Activated CD8-positive, alpha-beta memory T cell treated with anti-CD3 and anti-CD28 coated beads for 48 hours (primary cell): ENCODE measurements at places on chromosomes 4 and X.

DNA sequence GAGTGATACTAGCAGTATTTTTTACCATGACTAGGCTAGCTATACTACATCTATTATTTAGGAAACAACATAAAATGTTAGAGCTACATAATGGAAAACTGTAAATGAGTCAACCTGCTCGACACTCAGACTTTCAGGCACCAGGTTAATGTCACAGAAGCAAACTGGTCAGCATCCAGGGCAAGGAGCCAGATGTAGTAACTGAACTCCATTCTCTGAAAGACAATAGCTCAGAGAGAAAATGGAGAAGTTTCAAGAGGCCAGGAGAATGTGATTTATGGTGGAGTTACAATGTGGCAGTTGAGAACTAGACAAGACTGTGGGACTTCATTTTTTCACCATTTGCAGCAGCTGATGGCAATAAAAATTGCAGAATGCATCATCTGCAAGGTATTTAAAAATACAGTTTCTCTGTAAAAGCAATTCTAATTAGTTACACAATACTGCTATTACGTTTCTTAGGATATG, 342.7 kb upstream of the PABPC4L start:
- DNase-seq: no peak

- DNase-seq: no peak
These were observed 859.5 kb downstream of the STIM2 start for GRCh38 chr4:27720010-27720766.

DNA sequence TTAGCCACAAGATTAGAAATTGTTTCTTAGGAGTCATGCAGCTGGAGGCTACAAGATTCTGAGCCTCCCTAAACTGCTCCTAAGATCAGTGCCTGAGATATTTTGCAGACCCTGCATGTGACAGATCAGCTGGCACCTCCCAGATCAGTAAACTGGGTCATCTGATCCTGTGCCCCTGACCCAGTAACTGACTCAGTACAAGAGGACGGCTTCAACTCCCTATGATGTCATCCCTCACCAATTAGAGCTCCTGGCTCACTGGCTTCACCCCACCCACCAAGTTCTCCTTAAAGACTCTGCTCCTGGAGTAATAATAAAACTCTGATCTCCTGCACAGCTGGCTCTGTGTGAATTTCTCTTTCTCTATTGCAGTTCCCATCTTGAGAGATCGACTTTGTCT, 45.4 kb upstream of the PNPLA4 start:
- no peak for DNase-seq

DNA sequence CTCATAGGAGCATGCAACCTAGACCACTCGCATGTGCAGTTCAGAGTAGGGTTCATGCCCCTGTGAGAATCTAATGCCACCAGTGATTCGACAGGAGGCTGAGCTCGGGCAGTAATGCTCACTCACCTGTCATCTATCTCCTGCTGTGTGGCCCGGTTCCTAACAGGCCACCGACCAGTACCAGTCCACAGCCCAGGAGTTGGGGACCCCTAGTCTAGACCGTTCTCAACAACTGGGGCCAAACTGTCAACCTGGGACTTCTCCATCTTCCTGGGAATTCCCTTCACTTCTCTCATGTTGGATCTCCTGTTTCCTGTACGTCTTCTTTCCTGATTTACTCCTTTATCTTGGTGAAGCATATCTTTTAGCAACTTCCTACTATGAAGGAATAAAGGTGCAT, 79.4 kb upstream of the HELT start:
- no peak for DNase-seq

DNA sequence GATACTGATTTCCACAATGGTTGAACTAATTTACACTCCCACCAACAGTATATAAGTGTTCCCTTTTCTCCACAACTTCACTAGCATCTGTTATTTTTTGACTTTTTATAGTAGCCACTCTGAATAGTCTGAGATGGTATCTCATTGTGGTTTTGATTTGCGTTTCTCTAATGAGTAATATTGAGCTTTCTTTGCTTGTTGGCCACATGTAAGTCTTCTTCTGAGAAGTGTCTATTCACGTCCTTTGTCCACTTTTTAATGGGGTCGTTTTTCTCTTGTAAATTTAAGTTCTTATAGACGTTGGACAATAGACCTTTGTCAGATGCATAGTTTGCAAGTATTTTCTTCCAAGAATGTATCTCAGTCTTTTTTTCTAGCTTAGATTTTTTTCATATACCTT, 10.0 kb downstream of the FBXW7 start:
- DNase-seq: no peak

- no peak for DNase-seq
These were observed 176.8 kb downstream of the LARP7 start for GRCh38 chr4:112813790-112814189.

DNA sequence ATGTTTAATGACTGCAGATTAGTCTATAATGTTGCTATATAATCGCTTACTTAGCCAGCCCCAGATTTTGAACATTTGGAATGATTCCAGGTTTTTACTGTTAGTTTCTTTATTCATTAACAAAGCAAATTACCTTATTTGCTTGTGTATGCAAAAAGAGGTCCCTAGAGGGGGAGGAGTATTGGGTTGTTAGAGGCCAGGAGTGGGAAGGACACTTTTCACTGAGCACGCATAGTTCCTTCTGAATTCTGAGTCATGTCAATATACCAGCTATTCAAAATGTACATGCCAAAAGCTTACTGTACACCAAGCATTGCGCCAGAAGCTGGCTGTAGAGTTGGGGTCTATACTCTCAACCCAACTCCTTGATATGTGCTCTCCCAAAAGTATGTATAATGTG, 5.1 kb upstream of the DGAT2L6 start:
- no peak for DNase-seq

DNA sequence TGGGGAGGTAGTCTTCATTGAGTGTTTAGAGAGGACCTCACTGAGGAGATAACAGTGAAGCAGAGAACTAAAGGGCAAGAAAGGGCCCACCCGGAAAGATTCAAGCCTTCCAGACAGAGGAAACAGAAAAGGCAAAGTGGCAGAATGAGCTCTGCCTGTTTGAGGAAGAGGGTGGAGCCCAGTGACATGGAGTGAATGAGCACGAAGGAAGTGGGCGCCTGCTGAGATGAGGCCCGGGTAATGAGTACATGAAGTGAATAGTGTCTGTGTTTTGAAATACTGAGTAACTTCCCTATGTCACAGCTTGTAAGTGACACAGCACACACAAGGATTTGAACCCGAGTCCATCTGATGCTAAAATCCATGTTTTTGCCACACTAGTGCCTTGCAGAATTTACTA, 32.5 kb upstream of the TLR2 start:
- DNase-seq: no peak

- no peak for DNase-seq
These were observed 108.8 kb upstream of the CENPE start for GRCh38 chr4:103306870-103307375.

GRCh38 chr4:59729321-59729720, 1470.8 kb upstream of the ADGRL3 start:
- no peak for DNase-seq

- no peak for DNase-seq
These were observed 32.0 kb downstream of the F8 start for GRCh38 chrX:154990496-154990895.

DNA sequence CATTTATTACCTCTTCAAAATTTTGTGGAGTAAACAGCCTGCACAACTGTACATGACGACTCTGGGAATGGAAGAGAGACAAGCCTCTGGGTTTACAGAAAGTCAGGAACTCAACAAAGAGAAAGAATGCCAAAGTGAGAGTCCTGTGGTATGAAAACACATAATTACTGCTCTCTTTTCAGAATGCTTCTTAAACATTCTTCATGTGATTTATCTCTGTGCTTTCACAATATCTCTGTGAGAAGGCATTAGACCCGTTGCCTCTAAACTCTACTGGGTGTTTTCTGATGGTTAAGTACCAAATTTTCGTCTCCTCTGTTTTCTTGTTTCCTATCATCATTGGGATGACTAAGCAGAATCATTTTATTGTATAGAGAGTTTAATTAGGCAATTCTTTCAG, 966.6 kb upstream of the SLIT2 start:
- no peak for DNase-seq

- DNase-seq: no peak
These were observed 139.9 kb downstream of the NDST3 start for GRCh38 chr4:118173956-118174725.

GRCh38 chr4:81314196-81314896, 99.3 kb upstream of the PRKG2 start:
- no peak for DNase-seq

DNA sequence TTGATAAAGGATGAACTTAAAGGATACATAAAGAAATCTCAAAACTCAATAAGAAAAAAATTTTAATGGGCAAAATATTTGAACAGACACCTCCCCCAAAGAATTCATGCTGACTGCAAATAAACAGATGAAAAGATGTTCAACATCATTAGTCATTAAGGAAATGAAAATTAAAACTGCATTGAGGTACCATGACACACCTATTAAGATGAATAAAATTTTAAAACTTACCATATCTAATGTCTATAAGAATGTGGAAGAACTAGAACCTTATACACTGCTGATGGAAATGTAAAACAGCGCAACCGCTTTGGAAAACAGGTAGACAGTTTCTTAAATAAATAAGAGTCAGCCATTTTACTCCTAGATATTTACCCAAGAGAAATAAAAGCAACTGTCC, 266.8 kb upstream of the TET2 start:
- no peak for DNase-seq

GRCh38 chr4:186449954-186450353, 105.4 kb downstream of the MTNR1A start:
- no peak for DNase-seq

GRCh38 chr4:84878090-84878489, 88.4 kb downstream of the WDFY3 start:
- DNase-seq: no peak

GRCh38 chr4:76752861-76753501, 145.0 kb downstream of the SOWAHB start:
- no peak for DNase-seq

DNA sequence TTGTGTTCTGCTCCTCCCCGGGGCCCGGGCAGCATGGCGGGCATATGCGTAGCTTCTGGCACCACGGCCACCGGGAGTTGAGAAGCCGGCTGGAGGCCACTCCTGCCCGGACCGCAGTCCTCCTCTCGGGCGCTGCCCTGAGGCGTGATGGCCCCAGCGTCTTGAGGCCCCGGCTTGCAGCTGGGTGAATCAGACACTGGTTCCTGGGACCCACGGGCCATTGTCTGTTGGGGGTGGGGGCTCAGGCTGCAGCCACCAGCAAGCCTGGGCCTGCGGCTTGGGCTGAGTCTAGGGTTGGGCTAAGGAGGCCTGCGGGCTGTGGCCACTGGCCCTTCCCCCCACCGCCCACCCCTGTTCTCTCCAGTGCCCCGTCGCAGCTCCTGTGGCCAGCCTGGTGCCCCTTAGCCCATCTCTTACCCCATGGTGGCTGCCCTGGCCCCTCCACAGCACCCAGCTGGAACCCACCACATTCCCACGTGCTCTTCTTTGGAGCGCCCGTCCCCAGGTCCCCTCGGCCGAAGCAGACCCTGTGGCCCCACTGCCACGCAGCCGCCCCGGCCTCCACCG, 6.7 kb upstream of the UVSSA start:
- no peak for DNase-seq

GRCh38 chrX:11899091-11899490, 141.1 kb downstream of the MSL3 start:
- no peak for DNase-seq

DNA sequence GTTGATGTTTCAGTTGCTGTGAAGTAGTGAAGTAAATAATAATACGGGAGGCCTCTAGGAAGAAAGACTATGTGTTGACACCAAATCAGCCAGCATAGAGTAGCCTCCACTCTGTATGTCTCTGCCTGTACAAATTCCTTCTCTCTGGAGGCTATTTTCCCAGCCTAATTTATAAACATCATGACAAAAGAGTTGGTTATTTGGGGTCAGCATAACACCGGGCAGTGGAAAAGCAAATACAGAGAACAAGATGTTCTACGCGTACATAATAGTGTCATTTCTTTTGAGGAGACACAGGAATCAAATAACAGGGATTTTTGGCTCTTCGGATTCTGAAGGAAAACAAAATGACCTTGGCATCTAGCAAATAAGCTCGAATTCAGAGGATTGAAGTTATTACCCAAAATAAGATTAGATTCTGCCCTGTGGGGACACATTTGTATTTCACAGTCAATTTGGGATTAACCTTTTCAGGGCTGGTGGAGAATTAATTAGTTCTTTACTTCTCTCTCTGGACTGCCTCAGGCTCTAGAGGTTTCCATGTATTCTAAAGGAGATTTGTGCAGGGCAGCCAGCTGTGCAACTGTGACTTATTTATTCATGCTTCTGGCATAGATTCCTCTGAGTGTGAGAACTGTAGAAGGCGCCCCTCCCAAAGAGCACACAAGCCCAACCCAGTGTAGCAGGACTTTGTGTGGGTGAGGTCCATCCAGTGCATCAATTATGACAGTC, 14.1 kb upstream of the SYTL4 start:
- DNase-seq: no peak

DNA sequence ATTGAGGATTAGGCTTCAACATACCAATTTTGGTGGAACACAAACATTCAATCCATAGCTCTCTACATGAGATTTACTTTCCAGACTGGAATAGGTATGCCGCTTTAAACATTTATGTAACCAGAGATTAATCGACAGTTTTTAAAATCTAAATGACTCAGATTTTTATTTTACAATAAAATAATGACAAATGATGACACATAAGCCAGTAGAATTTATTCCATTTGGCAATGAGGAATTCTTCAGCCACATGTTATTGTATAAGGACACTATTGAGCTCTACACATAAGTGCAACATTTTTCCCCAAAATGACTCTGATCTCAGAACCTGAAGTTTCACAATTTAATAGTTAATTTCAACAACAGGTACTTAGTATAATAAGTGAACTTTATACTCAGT, 227.0 kb upstream of the PRPS2 start:
- no peak for DNase-seq

- DNase-seq: no peak
These were observed 83.9 kb downstream of the SNCA start for GRCh38 chr4:89752932-89753598.

GRCh38 chr4:119290598-119290997, 31.3 kb downstream of the FABP2 start:
- no peak for DNase-seq

DNA sequence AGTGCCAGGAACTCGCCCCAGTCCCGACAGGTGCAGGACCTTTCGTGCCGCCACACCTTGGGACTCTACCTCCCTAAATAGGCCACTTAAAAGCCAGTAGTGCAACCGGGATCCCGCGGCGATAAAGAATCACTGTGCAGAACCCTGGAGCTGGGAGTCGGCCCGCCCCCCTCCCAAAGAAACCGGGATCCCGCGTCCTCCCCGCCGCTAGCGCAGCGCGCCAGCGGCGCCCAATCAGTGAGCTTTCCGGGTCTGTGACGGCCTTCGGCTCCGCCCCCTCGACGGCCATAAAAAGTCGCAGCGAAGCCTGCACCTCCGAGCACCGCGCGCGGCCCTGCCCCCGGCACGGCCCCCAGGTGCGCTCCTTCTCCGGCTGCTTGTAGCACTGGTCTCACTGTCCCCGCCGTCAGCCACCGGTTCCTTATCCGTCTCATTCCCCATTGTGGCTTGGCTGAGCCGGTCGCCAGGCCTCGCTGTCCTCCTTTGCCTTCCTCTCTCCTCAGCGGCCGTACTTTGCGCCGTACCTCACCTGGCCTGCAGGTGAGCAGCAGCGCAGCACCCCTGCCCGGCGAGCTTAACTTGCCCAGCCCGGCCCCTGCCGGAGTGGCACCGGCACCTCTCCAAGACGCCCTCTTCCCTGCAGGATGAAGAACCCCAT, at the start of gene LRAT:
Gene LRAT (plus strand): TSS at position 318 of the 658 bp plus-strand sequence. CDS start 327 bp downstream, at position 645.
- DNase-seq: no peak
